ENCODE measurements at places on chromosomes 7 and 10.
A peak's percentile ranks its signal among the peaks of the same experiment; 100 is the strongest.

DNA sequence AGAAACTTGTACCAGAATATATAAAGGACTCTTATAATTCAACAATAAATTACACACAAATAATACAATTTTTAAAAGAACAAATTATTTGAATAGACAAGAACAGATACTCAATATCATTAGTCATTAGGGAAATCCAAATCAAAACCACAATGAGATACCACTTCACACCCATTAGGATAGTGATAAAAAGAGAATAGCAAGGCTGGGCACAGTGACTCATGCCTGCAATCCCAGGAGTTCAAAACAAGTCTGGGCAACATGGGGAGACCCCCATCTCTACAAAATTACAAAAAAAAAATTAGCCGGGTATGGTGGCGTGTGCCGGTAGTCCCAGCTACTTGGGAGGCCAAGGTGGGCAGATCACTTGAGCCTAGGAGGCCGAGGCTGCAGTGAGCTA is 52.2 kb upstream of the KCNIP2 start:
- no peak for DNase-seq

GRCh38 chr10:15504101-15504840 is 133.2 kb upstream of the FAM171A1 start:
- peak; percentile 49 for DNase-seq

DNA sequence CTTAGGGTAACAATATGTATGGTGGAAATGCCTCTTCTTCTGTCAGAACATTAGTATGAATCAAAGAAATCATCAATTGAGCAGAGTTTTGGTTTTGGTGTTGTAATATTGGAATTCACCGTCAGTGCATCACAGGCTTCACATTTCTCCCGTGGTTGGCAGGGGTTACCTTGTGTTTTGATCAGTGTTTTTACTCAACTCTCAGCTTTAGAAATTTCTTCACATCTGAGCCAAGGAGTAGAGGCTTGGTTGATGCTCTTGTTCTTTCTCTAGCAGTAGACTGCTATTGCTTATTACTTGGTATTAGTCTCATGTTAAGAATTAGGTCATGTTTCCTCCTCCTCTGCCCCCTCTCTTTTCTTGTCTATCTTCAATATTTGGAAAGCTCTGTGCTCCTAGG is 188.8 kb upstream of the SMIM30 start:
- DNase-seq, result no peak

- DNase-seq, result no peak
Measured at GRCh38 chr10:85624511-85624910, 742.1 kb downstream of the GRID1 start.

DNA sequence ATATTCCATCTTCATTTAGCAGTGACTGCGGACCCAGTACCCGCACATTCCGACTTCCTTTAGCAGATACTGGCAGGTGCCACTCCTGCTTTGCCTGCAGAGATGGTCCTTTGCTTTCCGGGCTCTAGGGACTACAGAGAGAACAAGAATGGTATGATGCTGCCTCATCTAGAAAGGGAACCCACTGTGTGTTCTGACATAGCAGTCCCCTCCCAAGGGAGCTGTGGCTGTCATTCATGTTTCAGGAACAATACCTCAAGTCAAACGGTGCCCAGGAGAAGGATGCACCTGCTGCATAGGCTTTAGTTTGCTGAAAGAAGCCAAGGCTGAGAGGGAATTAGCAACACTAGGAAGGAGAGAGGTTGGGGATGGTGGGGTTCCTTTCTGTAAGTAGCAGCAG is 15.9 kb upstream of the TMEM72 start:
- DNase-seq, result no peak

DNA sequence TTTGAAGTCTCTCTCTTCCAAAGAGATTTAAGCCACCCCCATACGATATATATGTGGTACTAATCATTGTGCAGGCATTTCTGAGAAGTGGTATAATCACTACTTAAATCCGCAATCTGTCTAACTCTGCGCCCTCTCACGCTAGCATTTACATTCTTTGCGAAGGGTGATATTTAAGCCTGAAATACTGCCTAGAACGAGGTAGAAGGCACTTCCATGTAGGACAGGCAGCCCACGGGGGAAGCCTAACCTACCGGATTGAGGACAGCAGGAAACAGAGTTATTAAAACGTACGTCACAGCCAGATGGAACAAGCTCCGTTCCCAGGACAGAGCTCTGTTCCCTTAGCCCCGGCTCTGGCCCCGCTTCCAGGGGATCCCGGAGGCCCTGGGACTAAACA is 59.3 kb upstream of the ECHDC3 start:
- no peak for DNase-seq

DNA sequence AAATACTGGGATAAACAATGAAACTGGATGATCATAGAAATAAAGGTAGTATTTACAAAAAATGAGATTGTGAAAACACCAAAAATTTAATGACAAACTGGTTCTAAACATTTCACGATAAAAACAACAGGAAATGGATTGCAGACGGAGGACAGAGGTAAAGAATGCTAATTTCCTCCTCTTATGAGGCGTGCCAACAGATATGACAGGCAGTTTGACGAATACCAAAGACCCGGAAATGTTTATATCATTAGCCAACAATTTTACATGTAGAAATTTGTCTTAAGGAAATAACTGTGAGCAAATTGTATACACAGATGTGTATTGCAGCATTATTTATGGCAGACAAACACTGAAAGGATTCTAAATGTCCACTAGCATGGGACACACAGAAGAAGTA is 162.0 kb upstream of the MGMT start:
- DNase-seq, result no peak

DNA sequence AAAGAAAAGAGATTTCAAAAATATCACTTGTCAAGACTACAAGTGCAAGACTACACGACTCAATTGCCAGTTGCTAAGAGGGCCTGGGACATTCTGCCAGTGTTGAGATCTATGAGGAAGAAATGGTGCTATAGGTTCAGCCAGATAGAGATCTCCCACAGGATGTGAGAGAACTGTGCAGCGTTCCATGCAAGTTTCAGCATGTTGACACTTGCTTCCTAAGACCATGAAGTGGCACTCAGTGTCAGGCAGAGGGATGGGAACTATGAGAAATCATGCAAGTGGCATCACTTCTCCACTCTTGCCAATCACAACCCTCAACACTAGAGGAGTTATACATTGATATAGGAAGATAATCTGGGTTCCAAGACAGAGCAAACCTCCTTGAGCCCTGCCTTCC is 210.3 kb downstream of the CHRM2 start:
- DNase-seq, result no peak

DNA sequence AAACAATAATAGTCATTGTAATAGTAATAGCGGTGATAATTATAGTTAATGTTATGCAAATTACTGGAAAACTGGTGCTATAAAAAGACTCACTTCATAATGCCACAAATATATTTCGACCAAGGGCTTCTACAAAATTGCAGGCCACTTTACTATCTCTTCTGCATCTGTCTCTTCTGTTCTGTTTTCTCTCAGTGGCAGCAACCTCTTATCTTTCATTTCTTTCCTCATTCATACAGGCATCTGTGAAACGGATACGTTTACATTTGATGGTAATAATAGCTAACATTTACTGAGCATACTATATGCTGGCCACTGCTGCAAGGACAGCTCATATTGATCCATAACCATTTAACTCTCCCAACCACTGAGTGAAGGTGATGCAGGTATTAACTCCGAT is 537.4 kb upstream of the PFKP start:
- no peak for DNase-seq

DNA sequence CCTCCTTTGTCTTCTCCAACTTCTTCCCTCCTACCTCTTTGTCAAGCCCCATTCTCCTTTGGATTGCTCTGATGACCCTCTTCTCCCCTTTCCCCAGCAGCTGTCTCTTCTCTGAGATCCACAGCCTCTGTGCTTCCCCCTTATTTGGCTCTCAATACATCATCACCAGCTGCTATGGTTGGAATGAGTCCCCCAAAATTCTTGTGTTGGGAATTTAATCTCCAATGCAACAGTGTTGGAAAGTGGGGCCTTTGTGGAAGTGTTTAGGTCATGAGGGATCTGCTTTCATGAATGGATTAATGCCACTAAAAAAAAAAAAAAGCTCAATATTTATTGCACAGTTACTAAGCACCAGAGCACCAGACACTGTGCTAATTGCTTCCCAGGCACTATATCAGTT is 39.2 kb upstream of the FRMD4A start:
- DNase-seq, result no peak

- peak; percentile 63 for DNase-seq
Measured at GRCh38 chr10:77592946-77593636, 44.5 kb downstream of the KCNMA1 start.

GRCh38 chr7:159001811-159002210 is 142.9 kb downstream of the VIPR2 start:
- DNase-seq, result no peak

DNA sequence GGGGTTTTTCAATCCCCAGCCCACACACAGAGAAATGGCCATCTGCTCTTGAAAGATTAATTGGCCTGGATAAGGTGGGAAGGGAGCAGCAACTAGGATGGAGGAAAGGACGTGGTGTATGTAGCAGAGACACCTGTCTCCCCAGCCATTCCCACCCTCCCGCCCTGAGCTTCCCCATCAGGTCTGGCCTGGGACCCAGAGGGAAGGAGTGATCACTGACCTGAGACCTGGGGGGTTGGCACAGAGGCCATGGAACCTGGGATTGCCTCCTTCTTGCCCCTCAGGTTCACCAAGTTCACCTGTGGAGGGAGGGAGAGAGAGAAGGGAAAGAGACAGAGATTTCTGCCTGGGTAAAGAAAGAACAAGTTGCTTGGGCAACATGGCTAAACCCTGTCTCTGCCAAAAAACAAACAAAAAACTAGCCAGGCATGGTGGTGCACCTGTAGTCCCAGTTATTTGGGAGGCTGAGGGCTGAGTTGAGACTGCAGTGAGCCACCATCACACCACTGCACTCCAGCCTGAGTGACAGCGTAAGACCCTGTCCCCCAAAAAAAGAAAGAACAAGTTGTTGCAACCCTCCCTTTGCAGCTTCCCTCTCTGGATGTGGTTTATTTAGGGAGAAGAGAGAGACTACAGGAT is 11.3 kb upstream of the TRPV6 start:
- DNase-seq, result no peak

DNA sequence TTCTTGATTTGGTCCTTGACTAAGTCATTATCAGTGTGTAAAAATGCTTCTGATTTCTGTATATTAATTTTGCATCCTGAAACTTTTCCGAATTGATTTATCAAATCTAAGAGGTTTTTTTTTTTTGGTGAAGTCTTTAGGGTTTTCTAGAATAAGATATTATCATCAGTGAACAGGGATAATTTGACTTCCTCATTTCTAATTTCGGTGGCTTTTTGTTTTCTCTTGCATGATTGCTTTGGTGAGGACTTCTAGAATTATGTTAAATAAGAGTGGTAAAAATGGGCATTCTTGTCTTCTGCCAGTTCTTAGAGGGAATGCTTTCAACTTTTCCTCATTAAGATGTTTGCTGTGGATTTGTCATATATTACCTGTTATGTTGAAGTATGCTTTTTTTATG is 170.5 kb downstream of the CCDC7 start:
- no peak for DNase-seq

GRCh38 chr7:50497968-50498367 is 47.8 kb upstream of the FIGNL1 start:
- no peak for DNase-seq

- no peak for DNase-seq
Measured at GRCh38 chr7:28623863-28624262, 211.5 kb downstream of the CREB5 start.

- DNase-seq, result peak; percentile 43
Measured at GRCh38 chr7:94276795-94277194, 117.9 kb upstream of the COL1A2 start.

GRCh38 chr7:36620166-36620708 is 104.1 kb downstream of the AOAH start:
- no peak for DNase-seq

Measured in HFF-Myc (cell line).